Stimulated activated CD8-positive, alpha-beta memory T cell treated with anti-CD3 and anti-CD28 coated beads, Interleukin-4, amount 100 ng/mL, for 4 hours (primary cell): ENCODE measurements at places on chromosomes 5 and 9.

DNA sequence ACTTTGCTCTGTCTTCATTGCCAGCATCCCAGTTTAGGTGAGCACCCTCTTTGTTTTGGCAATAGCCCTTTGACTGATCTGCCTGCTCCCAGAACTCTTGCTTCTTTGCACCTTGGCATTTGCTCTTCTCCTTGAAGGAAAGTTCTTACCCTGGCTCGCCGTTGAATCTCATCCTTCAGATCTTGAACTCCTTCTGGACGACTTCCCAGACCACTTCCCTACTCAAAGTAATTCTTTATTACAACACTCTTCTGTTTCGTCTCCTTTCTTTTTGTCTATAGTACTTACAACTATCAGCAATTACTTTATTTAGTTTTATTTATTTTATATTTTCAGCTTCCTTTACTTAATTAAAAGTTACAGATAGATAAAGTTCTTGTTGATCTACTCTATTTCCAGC, 1510.1 kb downstream of the MAT2B start:
- DNase-seq: no peak

DNA sequence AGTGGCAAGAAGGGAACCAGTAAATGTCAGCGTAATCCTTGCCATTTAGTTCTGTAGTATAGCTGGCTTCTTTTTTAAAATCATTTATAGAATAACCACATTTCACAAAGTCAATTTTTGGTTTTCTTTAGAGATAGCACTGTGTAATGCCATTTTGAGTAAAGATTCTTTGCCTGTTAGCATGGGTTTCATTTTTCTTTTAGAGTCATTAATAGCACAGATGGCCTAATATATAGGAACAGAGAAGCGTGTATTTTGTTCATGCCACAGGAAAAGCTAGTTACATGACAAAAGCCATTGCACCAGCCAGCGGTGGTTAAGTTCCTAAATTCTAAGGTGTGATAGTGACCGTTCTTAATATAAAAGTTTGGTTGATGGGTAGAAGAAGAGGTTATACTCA, 1363.9 kb downstream of the MAT2B start:
- no peak for DNase-seq

DNA sequence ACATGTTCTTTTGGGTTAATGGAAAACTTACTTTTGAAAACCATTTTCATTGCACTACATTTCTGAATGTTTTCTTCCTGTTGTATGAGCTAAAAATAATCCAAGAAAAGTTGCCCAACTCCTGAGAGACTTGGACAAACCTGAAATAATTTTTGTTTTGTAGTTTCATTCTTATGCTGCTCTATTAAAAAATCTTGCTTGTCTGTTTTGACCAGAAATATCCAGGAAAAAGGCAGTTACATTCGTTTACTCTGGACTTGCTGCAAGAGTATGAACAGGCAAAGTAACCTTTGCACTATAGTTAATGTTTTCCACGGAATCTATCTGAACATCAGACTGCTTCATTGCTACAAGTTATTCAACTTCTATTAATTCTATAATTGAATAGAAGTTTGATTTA, 200.1 kb upstream of the DAB2 start:
- no peak for DNase-seq

GRCh38 chr5:61178702-61179101, 16.4 kb upstream of the SMIM15 start:
- no peak for DNase-seq

DNA sequence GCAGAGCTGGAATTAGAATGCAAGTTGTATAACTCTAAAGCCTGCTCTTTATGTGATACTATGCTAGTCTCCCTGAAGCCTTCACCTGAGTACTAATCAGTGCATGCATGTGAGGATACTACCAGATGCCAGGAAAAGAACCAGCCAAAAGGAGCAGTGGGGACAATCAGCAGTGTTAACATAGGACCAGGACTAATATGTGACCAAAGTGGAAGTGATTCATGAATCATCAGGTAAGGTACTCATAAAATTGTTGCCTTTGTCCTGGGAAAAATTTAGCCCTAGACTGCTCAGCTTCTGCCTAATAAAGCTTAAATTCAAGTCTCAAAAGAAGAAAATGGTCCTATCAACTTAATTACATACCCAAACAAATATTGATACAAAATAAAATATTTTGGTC, 13.4 kb upstream of the TSLP start:
- DNase-seq: no peak

GRCh38 chr9:94533155-94533554, 21.7 kb upstream of the PCAT7 start:
- DNase-seq: no peak

- DNase-seq: no peak
Measured at GRCh38 chr5:59299006-59299405, 594.5 kb downstream of the PDE4D start.

- DNase-seq: no peak
Measured at GRCh38 chr9:129032541-129033159, 3.8 kb upstream of the MIGA2 start.

DNA sequence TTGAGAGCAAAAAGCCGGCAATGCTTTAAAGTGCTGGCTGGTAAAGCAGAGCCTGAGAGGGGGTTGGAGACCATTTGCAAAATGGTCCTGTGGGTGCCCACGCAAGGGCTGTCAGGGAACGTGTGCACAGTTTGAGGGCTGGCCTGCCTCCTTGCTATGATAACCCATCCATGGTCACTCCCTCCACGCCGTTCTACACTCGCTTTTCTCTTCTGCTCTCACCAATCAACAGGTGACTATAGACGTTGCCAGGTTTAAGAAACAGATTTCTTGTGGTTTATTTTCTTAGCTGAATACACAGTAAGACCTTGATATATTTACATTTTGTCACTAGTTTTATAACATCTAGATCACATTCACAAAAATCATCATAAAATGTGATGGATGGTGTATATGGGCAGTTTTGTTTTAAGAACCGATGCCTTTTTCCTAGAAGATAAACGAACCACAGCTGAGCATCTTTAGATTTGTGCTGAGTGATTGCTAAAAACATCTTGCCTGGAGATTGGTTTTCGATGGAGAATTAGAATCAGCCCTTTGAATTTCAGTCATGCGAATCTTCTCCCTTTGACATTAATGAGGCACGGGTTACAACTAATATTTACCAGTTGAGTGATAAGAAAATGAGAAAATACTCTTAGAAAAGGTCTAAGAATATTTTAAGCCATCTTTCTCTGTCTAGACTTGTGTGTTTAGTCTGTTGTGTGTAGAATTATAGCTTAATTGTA, 13.9 kb downstream of the MAP1B start:
- DNase-seq: no peak

- no peak for DNase-seq
Measured at GRCh38 chr5:164651546-164652275, 1146.3 kb downstream of the MAT2B start.

DNA sequence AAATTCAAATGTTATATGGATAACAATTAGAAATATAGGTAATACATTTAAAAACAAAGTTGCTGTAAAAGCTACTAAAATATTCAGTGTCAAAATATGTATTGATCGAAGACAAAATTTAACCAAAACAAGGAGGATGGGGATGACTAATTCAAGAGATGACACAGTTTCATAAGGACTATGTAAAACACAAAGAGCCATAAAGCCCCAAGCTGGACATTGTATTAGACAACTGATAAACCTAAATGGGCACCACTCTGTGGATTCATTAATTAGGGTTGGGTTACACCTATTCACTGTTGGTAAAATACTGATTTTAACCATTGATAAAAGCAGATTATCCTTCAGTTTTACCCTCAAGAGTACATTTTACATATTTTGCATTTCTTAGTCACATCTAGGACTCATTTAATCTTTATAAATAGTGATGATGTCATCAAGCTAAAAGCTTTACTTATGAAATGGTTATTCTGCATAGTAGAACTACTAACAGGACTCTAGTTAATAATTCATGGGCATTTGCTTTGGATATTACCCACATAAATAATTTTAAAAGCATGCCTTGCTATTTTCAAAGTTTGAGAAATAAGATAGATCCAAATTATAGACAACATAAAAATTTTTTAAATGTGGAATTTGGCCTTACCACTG, 13.7 kb downstream of the TUT7 start:
- no peak for DNase-seq

DNA sequence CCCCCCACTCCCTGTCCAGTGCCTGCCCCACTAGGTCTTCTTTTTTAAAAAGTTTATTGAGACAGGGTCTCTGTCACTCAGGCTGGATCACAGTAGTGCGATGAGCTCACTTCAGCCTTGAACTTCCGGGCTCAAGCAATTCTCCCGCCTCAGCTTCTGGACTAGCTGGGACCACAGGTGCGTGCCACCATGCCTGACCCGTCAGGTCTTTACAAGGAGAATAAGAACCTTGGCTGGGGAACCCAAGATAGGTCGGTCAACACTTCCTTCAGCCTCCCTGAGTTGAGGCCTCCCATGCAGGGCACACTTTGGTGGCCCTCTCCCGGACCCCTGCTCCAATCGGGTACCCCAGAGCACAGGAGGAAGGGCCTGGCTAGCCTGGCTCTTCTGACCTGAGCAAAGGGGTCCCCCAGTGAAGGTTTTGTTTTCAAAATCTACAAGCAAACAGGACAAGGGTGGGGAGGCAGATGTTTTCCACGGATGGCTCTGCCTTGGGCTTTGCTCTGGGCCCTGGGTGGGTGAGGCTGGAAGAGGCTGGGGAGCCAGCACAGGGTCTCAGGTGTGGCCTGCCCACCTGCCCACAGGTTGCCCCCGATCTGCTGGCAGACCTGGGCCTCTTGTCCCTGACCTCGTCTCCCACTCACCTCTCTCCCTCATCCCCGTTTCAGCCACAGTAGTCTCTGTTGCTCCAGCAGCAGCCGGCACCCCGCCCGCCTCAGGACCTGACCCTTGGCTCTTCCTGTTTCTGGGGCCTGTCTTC, 108.7 kb upstream of the PHYKPL start:
- no peak for DNase-seq

DNA sequence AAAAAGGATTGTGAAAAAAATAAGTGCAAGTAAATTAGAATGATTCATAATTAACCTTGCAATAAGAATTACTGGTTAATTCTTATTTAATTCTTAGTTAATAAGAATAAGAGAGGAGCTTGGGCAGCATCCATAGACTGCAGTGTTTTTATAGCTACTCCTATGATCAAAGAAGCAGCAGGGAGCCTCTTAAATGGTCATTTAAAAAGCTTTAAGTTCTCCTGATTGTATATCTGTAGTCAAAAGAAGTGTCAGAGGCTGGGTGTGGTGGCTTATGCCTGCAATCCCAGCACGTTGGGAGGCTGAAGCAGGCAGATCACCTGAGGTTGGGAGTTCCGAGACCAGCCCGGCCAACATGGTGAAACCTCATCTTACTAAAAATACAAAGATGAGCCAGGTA, 14.4 kb downstream of the ACER2 start:
- no peak for DNase-seq

DNA sequence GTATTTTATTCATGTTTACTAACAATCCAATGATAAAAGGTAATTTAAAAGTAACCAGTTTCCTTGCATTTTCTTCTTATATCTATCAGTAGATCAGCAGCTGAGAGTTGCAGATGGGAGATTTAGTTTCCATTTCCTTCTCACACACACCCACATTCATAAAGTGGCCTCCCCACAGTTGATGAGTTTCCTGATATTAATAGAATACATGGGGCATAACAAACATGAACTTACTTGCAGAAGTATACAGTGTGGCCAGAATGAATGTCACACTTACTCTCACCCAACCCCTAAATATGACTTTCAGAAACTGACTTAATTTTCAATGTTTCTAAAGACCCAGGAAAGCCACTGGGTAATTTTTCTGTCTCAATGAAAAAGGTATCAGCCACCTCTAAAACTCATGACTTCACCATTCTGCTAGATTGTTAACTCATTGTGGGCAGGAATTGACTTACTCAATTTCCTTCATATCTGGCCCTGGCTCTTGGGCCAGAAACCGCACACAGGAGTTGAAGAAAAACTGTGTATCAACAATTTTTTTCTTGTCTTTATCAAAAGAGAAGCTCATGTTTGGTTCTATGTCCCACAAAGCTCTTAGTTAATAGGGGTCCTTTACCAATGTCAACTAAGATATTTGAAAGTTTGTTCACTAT, 63.5 kb upstream of the OSMR start:
- DNase-seq: no peak

- DNase-seq: no peak
Measured at GRCh38 chr5:163303718-163304117, 133.7 kb upstream of the CCNG1 start.

DNA sequence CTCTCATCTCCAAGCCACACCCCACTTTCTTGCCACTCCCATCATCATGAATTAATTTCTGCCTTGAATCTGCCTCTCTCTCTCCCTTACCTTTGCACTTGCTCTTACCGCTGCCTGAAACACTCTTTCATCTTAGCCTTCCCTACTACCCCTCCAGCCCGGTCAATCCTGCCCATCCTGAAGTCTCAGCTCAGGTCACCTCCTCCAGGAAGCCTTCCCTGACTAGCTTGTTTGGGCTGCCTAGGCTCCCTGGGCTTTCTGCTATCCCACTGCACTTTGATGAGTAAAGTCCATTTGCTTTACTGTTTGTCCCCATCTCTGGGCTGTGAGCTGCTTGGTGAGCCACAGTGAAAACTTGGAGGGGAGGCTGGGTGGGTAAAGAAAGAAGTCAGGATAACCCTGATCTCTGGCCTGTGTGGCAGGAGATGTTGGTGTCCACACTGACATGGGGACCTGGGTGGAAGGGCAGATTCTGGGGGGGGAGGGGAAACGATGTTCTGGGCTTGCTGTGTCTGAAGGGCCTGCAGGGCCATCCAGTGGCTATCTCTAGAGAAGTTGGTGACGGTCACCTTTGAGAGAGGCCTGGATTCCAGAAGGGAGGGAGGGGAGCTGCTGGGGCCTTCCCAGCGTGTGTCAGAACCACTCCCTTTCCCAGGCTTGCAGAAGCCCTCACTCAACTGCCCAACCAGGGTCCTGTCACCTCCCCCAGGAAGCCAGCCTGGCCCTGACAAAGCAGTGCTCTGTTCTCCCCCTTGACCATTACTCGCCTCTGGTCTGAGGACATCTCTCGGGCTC, 75.0 kb upstream of the DAB2IP start:
- DNase-seq: no peak

- DNase-seq: no peak
Measured at GRCh38 chr9:137449081-137449844, 8.1 kb upstream of the ENTPD8 start.

DNA sequence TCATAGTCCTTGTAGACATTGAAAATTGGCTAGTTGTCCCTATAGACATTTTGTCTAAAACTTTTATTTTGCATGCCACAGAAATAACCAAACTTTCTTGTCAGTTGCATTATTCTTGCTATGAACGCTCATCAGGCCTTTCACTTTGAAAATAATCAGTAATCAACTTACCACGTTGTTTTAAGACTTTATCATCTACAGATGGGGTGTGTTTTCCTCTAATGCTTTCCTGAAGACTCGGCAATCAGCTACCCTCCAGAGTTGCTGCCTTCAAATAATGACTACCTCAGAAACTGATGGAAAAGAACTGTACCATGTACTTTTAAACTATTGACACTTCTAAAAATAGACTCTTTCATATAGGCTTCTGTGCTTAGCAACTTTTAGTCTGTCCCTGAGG, 33.5 kb upstream of the HSPB3 start:
- no peak for DNase-seq
